Activated T-helper 1 cell treated with anti-CD3 and anti-CD28 coated beads, Interleukin-2, amount 50 U/mL, for 16 hours (primary cell): ENCODE measurements at places on chromosomes 2 and 18.

- DNase-seq = no peak
Measured at GRCh38 chr2:45177870-45178269, 168.6 kb upstream of the SIX2 start.

DNA sequence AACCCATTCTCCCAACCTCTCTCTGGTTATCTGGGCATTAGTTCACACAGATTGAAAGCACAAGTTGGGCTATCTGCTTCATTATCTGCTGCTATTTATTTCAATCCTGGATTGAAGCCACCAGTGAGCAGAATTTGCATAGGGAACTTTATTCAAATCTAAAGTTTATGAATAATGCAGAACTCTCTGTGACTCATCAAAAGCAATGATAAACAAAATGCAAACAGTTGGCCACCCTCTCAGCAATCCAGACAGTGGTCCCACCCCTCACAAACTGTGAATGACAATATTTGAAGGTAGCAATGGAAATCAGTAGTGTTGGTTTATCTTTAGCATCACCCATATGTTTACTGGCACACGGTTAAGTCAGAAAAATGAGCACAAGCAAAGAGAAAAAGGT lies 106.8 kb upstream of the TMEM178A start:
- DNase-seq = no peak

GRCh38 chr2:103232865-103233264 lies 471.0 kb downstream of the TMEM182 start:
- DNase-seq = no peak

- DNase-seq = no peak
Measured at GRCh38 chr2:167534443-167534842, 646.2 kb downstream of the XIRP2 start.

DNA sequence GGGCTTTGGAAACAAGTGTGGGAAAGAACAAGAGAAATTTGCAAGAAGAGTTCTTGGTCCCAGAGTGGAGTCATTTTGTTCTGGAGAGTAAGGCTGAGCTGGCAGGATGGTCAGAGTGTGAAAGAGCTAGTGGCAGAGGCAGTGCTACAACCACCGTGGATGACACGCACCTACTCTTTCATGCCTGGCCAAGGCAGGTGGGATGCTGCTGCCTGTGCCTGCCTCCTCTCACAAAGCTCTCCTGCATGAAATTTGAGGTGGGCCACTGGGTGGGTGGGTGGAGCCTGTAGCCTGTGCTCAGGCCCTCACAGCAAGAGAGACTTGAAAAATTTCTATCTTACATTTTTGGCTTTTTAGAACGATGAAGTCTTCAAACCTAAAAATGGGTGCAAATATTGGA lies 9.4 kb upstream of the INO80C start:
- DNase-seq = no peak

GRCh38 chr2:1488181-1488671 lies 75.0 kb downstream of the TPO start:
- no peak for DNase-seq
